G401 (cell line): ENCODE measurements at places on chromosomes 11 and 22. TPM values are rescaled to one million over a fixed set of nuclear protein-coding genes. Genes with fewer than 3 reads are reported as not detected.

GRCh38 chr11:2413742-2414579 is 13.4 kb downstream of the TSSC4 start:
- no peak for DNase-seq

DNA sequence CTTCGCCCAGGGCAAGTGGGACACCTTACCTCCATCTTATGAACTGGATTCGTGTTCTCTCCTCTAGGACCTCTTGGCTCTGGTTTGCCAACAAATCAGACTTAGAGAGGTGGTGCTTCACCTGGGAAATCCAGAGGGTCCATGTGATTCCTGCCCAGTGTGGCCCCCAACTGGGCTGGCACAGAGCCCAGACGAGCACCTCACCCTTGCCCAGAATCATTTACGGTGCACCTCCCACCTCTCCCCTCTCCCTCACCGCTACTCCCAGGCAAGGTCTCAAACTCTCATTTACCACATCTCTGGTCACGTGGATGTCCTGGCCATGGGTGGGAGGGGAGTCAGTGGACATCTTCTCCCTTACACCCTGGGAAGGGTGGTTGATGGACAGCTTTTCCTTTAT is 1.1 kb downstream of the SPATA19 start:
- no peak for DNase-seq

DNA sequence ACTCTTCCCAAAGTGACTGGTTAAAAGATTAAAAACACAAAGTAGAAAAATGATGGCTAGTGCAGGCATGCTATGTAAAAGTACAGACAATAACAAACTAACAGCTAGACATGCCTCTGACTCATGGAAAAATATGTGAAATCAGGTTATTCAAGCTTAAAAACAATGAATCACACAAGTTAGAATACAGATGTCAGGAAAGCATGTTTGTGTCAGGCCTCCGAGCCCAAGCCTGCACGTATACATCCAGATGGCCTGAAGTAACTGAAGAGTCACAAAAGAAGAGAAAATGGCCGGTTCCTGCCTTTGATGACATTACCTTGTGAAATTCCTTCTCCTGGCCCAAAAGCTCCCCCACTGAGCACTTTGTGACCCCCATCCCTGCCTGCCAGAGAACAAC is 110.1 kb downstream of the NOX4 start:
- DNase-seq, result no peak

GRCh38 chr11:61793083-61793828 is 545 bp downstream of the FEN1 start:
- DNase-seq, result no peak

DNA sequence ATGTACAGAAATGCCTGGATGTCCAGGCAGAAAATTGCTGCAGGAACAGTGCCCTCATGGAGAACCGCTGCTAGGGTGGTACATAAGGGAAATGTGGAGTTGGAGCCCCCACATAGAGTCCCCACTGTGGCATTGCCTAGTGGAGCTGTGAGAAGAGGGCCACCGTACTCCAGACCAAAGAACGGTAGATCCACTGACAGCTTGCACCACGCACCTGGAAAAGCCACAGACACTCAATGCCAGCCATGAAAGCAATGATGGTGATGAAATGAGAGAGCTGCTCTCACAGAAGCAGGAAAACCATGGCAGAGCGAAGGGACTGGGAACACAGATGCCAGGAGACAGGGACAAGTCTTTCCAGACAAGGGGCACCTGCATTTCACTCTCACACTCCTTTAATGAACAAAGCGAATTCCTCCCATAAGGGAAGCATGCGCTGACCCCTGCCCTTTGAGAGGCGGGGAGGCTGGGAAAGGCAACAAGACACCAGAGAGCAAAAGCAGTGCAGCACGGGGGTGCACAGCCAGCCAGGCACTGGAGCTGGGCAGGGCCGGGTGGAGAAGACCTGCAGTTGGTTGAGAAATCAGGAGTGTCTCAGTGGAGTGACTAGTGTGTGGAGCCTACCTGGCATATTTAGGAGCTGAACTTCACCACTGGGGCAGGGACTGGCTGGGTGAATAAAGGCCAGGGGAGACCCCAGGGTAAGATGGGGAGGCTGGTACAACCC is 1025.2 kb downstream of the TBC1D22A start:
- no peak for DNase-seq

DNA sequence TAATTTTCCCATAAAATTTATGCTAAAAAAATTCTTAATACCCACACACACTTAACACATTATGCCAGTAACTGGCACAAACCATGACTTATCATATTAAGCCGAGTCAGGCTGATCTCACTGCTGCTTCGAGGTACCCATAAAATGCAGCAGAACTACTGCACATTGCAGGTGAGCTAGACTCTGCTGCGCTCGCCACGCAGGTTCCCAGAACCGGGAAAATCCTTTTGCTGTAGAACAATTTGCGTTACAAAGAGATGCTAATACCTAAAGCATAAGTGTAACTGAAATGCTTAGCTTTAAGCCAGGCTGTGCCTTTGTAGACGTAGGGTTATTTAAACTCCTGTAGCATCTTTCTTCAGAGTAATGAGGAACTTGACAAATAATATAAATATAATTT is 200.3 kb downstream of the MSANTD4 start:
- no peak for DNase-seq

DNA sequence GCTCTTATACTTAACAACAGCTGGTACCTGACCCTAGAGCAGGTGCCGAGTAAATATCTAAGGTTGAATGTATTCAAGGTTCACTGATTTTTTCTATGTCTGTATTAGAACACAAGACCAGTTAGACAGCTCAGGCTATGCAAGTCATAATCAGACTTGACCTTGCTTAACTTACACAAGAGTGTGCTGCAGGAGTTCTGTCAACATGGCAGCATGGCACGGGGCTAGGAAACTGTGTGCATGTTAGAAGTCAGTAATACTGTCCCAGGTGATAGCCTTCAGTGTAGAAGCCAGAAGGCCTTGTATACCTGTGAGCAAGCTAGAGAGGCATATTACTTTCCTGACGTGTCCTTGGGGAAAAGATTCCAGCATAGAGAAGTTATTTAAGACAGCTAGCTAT is 253.1 kb downstream of the FAT3 start:
- DNase-seq, result no peak

DNA sequence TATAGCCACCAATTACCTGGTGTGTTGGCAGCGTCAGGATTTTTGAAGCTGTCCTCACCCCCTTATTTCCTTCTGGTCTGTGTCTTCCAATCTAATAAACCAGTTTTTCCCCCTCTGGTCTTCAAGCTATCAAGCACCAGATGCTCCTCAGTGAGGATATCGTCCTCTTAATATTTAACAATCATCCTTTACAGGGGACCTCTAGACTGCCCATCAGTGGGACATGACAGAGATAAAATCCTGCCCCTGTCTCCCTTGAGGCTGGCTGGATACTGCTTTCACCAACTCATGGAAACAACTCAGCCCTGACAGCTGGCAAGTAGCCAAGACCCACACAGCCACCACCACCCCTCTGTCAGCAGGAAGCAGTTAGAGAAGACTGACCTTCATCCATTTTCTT is 421.0 kb upstream of the API5 start:
- DNase-seq, result no peak

DNA sequence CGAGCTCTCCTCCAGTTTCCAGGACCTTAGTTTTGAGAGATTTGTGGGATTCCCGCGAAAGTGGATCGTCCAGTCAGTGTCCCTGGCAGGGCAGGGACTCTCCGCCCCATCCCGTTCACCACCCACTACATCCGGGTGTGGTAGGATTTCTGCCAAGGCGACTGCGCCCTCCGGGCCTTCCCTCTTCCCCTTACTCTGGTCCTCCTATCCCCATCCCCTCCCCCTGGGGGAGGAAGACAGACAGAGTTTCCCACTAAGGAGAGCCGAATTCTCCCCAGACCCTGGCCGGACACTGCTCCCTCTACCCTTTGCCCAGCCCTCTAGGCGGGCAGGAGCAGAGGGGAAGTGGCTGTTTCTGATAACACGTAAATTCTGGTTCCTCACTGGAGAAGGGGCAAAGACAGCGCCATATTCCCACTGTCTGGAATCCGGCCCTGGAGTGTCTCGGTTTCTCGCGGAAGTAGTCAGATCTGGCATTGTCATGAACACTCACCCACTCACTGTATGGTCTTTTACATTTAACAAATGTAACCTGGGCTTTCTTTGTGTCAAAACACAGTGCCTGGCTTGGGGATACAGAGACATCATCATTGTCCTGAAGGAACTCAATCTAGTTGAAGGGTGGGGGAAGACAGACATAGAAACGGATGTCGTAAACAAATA is 1.1 kb upstream of the NECTIN1 start:
- no peak for DNase-seq

GRCh38 chr22:49693416-49693815 is 134.3 kb downstream of the BRD1 start:
- DNase-seq, result no peak

GRCh38 chr11:1541474-1542204 is 30.4 kb downstream of the DUSP8 start:
- no peak for DNase-seq

- peak; percentile 20 for DNase-seq
These were observed 186.4 kb downstream of the BLID start for GRCh38 chr11:121929581-121929980.

DNA sequence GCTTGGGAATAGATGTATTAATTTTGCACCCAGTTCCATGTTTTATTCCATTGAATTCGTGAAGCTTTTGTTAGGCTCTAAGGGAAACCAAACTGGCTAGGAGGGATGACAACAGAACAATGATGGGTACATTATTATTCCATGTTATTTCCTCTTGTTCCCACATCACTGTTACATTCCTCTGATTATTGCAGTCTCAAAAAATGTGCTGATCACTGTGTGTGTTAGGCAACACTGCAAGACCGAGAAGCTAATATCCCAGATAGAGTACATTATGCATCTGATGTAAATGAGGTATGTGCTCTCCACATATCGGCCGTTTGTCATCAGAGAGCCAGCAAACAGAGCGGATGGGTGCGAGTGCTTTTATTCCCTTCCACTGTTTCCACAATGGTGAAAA is 327.9 kb downstream of the SOX6 start:
- no peak for DNase-seq

- DNase-seq, result no peak
These were observed 109.2 kb downstream of the AASDHPPT start for GRCh38 chr11:106186630-106187029.

GRCh38 chr22:45682064-45682463 is 10.4 kb downstream of the ATXN10 start:
- no peak for DNase-seq

GRCh38 chr11:120577624-120578363 is 66.2 kb downstream of the GRIK4 start:
- DNase-seq, result no peak

GRCh38 chr11:11456866-11457265 is 103.8 kb upstream of the CSNK2A3 start:
- DNase-seq, result no peak

DNA sequence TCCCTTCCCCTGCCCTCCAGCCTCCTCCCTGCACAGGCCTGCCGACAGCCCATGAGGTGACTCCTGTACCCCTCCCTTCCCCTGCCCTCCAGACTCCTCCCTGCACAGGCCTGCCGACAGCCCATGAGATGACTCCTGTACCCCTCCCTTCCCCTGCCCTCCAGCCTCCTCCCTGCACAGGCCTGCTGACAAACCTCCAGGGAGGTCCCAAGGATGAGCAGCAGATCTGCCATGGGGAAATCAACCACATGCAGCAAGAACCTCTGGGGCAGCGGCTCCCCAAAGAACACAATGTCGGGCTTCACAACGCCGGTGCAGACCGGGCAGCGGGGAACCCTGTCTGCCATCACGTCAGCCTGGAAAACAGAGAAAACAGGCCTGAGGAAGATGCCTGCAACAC is 12.3 kb downstream of the SIRT3 start:
- DNase-seq, result no peak

DNA sequence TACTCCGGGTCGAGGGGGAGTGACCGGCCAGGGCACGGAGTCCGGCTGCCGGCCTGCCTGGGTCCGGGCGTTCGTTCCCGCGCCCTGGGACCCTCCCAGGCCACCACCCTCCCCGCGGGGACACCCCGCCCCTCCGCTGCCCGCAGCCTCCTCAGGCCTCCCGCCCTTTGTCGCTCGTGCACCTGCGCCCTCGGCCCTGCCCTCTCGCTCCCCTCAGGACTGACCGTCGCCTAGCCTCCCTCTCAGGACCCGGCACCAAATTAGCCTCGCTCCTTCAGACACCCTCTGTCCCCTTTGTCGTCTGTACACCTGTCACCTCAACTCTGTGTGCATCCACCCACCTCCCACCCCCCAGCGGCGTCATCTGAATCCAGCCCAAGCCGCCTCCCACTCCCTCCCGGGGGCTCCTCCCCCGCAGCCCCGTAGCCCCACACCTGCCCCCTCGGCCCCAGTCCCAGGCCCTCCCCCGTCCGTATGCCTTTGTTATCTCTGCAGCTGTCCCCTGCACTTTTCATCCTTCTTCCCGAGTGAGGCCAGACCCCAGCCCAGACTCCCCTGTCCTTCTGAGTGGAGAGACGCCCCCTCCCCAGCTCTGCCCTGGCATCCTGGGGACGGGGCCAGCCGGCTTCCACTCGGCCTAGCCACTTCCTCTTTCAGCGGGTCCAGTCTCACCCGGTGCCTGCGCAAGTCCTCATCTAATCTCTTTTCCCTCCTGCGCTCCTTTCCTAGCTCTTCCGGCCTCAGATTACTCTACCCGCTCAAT is 643 bp downstream of the TIGD3 start:
- peak; percentile 53 for DNase-seq

- DNase-seq, result no peak
These were observed 454.6 kb downstream of the MIAT start for GRCh38 chr22:27111796-27112672.

GRCh38 chr11:2272946-2273280 is 2.5 kb upstream of the ASCL2 start:
- no peak for DNase-seq

DNA sequence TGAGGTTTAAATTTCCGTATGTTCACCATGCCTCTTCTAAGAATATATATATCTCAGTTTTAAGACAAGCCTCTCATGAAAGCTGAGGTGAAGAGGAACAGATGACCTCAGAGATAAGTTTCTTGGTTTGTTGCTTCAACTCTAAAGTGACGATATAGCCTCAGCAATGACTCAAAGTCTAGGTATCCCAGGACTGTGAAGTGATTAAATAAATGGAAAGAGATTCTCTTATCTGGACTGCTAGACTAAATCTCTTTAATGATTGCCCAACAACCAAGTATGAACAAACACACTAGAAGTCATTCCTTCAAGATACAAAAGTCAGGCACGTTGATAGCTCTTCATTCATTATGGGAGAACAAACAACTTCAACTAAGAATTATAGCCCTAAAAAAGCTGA is 15.3 kb downstream of the CADM1 start:
- DNase-seq, result no peak

GRCh38 chr11:85930879-85931366 is 75.7 kb downstream of the CCDC83 start:
- no peak for DNase-seq

- DNase-seq, result no peak
These were observed 68.1 kb downstream of the GRIK4 start for GRCh38 chr11:120579611-120580031.

TMPRSS5 gene
- total RNA-seq, result not detected in 2 replicates

WNT7B gene
- total RNA-seq, result not detected in 2 replicates

IFITM1 gene
- 76.4 and 108 TPM in 2 replicates for total RNA-seq

CASP1 gene
- not detected in 2 replicates for total RNA-seq

HOATZ gene
- 6.8 and 10.7 TPM in 2 replicates for total RNA-seq

PGR gene
- total RNA-seq, result not detected in 2 replicates

RAB36 gene
- total RNA-seq, result 1.5 and 3.3 TPM in 2 replicates

OR51B2 gene
- not detected in 2 replicates for total RNA-seq

PDE2A gene
- total RNA-seq, result not detected in 2 replicates
